Naive thymus-derived CD8-positive, alpha-beta T cell (primary cell): ENCODE measurements at places on chromosomes 5 and 9. TPM values are rescaled to one million over a fixed set of nuclear protein-coding genes. Genes with fewer than 3 reads are reported as not detected.

Gene ZNF782
- total RNA-seq = 11.5 TPM

Gene HSPB3
- not detected for total RNA-seq

Gene ADAMTS19
- not detected for total RNA-seq

Gene FOXI1
- not detected for total RNA-seq

Gene NRARP
- 2.5 TPM for total RNA-seq

Gene EIF4E1B
- not detected for total RNA-seq

Gene GDA
- not detected for total RNA-seq

Gene ELOVL7
- not detected for total RNA-seq

Gene NDUFS4
- 30.6 TPM for total RNA-seq

Gene MARCHF3
- total RNA-seq = 12.3 TPM

Gene PCDHB8
- total RNA-seq = not detected

GRCh38 chr5:67960939-67961338 lies 254.6 kb upstream of the PIK3R1 start:
- H3K4me3 ChIP-seq = no peak overlapping the region
- H3K36me3 ChIP-seq = no peaks in the 10 kb centered on the region
- no peak overlapping the region for H3K27ac ChIP-seq
- no peaks in the 10 kb centered on the region for H3K4me1 ChIP-seq
- H3K27me3 ChIP-seq = no peaks in the 10 kb centered on the region

DNA sequence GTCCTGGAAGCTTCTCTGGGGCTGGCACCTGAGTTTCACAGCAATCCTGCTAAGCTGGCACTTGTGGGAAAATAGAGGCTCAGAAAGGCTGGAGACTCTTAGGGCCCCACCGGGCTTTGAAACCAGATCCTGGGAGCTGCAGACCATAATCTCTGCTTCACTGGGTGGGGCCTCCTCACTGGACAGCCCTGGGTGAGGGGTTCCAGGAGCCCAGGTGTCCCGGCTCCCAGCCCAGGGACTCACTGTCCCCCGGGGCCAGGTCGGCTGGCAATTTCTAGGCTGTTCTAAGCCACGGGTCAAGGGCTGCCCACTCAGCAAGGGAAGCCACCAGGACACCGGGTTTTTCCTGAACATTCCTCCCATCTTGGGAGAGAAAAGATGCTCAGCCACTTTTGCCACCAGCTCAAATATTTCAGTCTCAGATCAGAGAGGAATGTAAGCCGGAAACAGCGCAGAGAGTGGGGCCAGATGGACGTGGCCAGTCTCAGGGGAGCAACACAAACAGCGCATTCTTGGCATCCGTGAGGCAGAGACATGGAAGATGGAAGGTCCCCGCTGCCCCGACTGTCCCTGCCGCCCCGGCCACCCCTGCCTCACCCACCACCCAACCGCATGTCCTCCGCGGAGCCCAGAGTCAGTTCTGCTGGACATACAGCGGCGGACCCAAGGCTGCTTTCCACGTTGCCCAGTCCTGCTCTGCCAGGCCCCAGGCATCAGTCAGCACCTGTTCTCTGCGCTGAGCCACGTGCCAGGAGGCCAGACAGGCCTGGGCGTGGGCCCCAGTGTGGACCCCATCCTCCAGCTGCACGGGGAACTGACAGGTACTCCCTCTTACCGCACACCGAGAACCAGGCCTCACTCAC lies 72.6 kb downstream of the VAV2 start:
- H3K4me3 ChIP-seq = no peak overlapping the region
- H3K4me1 ChIP-seq = peaks cover 14% of the 10 kb centered on the region
- H3K27ac ChIP-seq = no peak overlapping the region
- DNase-seq = no peak
- H3K27me3 ChIP-seq = peaks cover 6% of the 10 kb centered on the region

GRCh38 chr5:151083081-151083676 lies 2.3 kb upstream of the TNIP1 start:
- DNase-seq = no peak
- H3K27me3 ChIP-seq = no peaks in the 10 kb centered on the region
- peaks cover 4% of the 10 kb centered on the region for H3K36me3 ChIP-seq
- peaks cover 51% of the 10 kb centered on the region for H3K4me1 ChIP-seq
- H3K4me3 ChIP-seq = peak overlapping the region; percentile 83
- peak overlapping the region; percentile 26 for H3K27ac ChIP-seq

DNA sequence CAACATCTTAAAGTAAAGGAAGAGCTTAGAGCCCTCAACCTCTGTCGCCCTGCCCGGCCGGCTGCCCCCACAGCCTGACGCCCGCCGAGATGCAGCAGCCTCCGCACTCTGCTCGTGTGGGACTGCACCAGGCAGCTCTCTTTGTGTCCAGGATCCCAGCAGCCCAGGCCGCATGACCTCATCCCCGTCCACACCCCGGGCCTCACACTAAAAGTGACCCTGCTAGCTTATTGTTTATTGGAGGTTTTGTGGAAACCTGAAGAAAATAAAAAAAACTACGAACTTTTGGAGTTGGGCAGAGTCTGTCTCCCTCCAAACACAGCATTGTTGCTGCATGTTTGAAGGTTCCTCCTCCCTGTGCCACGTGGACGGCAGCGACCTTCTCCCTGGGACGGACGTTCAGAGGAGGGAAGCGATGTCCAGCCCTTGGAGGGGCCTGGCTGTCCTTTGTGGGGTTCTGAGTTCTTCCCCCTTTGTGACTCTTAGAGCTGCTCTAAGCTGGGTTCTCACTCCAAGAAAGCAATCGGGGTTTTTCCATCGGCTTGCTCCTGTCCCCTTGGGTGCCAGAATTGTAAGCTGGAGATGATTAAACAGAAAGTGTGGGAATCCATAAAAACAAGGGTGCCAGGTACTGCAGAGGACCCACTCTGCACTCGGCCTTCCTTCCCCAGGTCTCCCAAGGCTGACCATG lies 103.5 kb upstream of the COL5A1 start:
- peaks cover 1% of the 10 kb centered on the region for H3K27me3 ChIP-seq
- DNase-seq = no peak
- H3K36me3 ChIP-seq = no peaks in the 10 kb centered on the region
- no peaks in the 10 kb centered on the region for H3K4me1 ChIP-seq
- H3K27ac ChIP-seq = no peak overlapping the region
- H3K4me3 ChIP-seq = no peak overlapping the region

DNA sequence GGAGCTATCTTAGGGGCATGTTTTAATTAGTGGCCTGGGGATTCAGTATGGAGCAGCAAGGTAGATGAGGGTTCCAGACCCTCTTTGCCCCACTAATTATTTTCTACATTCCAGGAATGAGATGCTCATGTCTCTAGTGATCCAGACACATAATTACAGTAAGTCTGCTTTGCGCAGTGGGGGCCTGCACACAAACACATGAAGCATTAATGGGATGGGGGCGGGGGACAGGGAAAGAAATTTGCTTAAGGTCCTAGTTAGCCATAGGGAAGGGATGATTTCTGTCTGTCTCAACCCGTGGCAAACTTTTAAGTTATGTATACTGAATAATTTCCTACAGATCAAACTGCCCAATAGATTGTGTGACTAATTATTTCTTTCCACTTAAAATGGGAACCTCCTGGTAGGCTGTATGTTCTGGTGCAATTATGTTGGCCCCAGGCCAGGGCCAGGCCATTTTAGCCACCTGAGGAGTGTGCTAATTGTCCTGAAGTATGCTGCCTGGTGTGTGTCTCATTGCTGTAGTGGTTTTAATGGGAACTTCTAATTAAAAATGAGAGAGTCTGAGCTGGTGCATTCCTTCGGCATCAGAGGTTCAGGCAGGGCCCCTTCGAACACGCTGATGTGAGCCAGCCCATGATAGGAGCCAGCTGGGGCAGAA lies 134.4 kb downstream of the PTTG1 start:
- H3K27me3 ChIP-seq = no peaks in the 10 kb centered on the region
- no peak for DNase-seq
- H3K27ac ChIP-seq = no peak overlapping the region
- H3K4me3 ChIP-seq = no peak overlapping the region
- no peaks in the 10 kb centered on the region for H3K4me1 ChIP-seq

DNA sequence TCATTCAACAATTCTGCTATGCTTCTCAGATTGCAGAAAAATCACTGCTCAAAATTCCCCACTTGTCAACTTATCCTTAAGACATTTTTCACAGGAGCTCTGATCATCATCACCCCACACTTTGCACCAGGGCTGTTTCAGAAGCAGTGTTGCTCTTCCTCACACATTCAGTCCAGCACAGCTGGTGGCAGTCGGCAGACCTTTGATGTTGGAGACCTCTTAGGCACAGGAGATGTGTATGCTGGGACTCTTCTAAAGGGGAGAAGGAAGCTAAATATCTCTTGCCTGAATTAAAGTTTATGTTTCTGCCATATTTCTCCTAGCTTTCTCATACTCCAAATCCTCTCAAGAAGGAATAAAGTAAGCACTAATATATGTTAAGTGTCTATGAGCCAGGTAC lies 44.8 kb upstream of the SSBP2 start:
- no peaks in the 10 kb centered on the region for H3K4me1 ChIP-seq
- no peak overlapping the region for H3K27ac ChIP-seq
- no peaks in the 10 kb centered on the region for H3K27me3 ChIP-seq
- no peak for DNase-seq
- H3K36me3 ChIP-seq = no peaks in the 10 kb centered on the region

GRCh38 chr5:135441350-135441831 lies 5.8 kb downstream of the DCANP1 start:
- no peak for DNase-seq
- H3K4me3 ChIP-seq = no peak overlapping the region
- H3K27me3 ChIP-seq = peaks cover 6% of the 10 kb centered on the region

- H3K27ac ChIP-seq = no peak overlapping the region
- peaks cover 3% of the 10 kb centered on the region for H3K4me1 ChIP-seq
- DNase-seq = no peak
- H3K27me3 ChIP-seq = no peaks in the 10 kb centered on the region
- no peak overlapping the region for H3K4me3 ChIP-seq
Measured at GRCh38 chr5:142900927-142901326, 130.8 kb downstream of the ARHGAP26 start.

DNA sequence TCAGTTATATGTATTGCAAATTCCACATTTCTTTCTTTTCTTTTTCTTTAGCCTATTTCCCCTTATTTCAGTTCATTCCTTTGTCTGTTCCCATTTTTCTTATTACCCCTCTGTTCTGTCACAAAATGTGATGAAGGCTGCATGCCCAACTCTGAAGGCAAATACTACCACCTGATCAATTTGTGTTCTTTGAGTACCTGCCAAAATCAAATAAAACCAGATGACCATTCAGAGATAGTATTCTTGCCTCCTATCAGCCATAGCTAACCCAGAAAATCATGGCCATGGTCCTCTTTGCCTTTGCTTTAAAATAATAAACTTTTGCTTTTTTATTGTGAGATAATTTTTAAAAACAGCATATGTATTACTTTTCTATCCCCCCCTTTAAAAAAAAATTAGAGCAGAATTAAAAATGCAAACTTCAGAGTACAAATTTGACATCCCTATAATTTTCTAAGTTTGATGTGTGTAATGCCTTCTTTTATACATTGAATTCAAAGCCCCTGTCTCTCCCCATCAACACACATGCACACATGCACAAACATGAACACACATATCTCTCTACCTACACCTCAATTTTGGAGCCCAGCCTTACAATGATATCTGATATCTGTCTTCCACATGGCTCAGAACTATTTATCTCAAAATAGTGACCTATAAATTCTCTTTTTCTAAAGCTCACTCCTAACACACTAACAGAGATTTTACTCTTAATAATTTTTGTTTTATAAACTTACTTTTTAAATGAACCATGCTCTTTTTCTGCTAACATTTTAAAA lies 3.5 kb downstream of the RFESD start:
- H3K27ac ChIP-seq = no peak overlapping the region
- peaks cover 8% of the 10 kb centered on the region for H3K36me3 ChIP-seq
- no peaks in the 10 kb centered on the region for H3K27me3 ChIP-seq
- DNase-seq = no peak
- H3K4me3 ChIP-seq = no peak overlapping the region
- peaks cover 8% of the 10 kb centered on the region for H3K4me1 ChIP-seq

GRCh38 chr5:76590027-76590426 lies 33.2 kb downstream of the F2RL2 start:
- H3K27ac ChIP-seq = no peak overlapping the region
- no peaks in the 10 kb centered on the region for H3K27me3 ChIP-seq
- no peak overlapping the region for H3K4me3 ChIP-seq
- H3K36me3 ChIP-seq = peaks cover 67% of the 10 kb centered on the region
- H3K4me1 ChIP-seq = peaks cover 1% of the 10 kb centered on the region
- no peak for DNase-seq

GRCh38 chr5:157528036-157528632 lies 47.4 kb downstream of the ADAM19 start:
- H3K4me1 ChIP-seq = no peaks in the 10 kb centered on the region
- no peaks in the 10 kb centered on the region for H3K36me3 ChIP-seq
- DNase-seq = no peak
- peaks cover 13% of the 10 kb centered on the region for H3K27me3 ChIP-seq
- no peak overlapping the region for H3K4me3 ChIP-seq

DNA sequence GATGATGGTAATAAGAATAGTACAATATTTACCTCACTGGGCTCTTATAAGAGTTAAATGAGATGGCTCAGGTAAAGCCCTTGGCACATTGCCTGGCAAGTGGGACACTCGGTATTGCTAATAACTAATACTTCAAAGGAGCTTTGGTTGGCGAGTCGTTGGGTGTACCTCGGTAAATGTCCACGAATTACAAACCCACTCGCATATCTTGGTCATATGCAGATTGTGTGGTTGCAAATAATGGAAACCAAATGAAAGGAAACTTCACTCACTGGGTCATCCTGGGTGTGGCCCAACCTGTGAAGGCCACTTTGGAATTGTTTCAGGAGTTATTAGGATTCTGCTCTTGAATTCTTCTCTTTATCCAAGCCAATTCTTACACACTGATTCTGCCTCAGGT lies 147.5 kb downstream of the NTRK2 start:
- H3K27me3 ChIP-seq = peaks cover 2% of the 10 kb centered on the region
- no peaks in the 10 kb centered on the region for H3K4me1 ChIP-seq
- no peak overlapping the region for H3K4me3 ChIP-seq

DNA sequence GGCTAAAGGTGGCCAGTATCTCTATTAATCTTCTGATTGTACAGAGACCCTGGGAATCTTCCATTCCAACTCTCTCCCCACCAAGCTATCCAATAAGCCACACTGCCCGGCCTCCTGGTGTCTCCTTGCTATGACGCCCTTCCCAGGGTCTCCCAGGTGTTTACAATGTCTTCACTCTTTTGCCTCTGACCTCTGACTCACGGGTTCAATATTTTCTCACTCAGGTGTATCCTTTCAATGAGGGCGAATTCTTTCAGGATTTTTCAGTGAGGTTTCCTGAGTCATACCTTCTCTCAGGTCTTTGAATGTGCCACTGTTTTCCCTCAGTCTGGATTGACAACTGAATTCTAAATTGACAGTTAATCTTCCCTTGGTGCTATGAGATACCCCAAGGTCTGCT lies 53.7 kb upstream of the IRX4 start:
- no peak overlapping the region for H3K4me3 ChIP-seq
- no peak for DNase-seq
- H3K36me3 ChIP-seq = no peaks in the 10 kb centered on the region
- H3K27ac ChIP-seq = no peak overlapping the region
- H3K4me1 ChIP-seq = peaks cover 1% of the 10 kb centered on the region
- peaks cover 57% of the 10 kb centered on the region for H3K27me3 ChIP-seq

- no peaks in the 10 kb centered on the region for H3K27me3 ChIP-seq
- H3K4me1 ChIP-seq = no peaks in the 10 kb centered on the region
- H3K27ac ChIP-seq = no peak overlapping the region
Measured at GRCh38 chr5:81097713-81098112, 135.4 kb upstream of the CKMT2 start.

GRCh38 chr5:133006653-133007052 lies 19.7 kb downstream of the ZCCHC10 start:
- peaks cover 4% of the 10 kb centered on the region for H3K4me1 ChIP-seq
- H3K36me3 ChIP-seq = peaks cover 46% of the 10 kb centered on the region
- no peak overlapping the region for H3K27ac ChIP-seq
- no peaks in the 10 kb centered on the region for H3K27me3 ChIP-seq

GRCh38 chr9:89863837-89864236 lies 259.0 kb downstream of the GADD45G start:
- peaks cover 3% of the 10 kb centered on the region for H3K27me3 ChIP-seq
- DNase-seq = no peak
- no peaks in the 10 kb centered on the region for H3K36me3 ChIP-seq
- H3K4me3 ChIP-seq = no peak overlapping the region
- no peaks in the 10 kb centered on the region for H3K4me1 ChIP-seq
